ENCODE measurements at places on chromosomes 5 and 9. TPM values are rescaled to one million over a fixed set of nuclear protein-coding genes. Genes with fewer than 3 reads are reported as not detected.

- DNase-seq, result no peak
- no peak overlapping the region for H3K27ac ChIP-seq
- no peaks in the 10 kb centered on the region for H3K27me3 ChIP-seq
- no peak overlapping the region for H3K4me3 ChIP-seq
Measured at GRCh38 chr5:141742866-141743851, 61.1 kb upstream of the ARAP3 start.

DNA sequence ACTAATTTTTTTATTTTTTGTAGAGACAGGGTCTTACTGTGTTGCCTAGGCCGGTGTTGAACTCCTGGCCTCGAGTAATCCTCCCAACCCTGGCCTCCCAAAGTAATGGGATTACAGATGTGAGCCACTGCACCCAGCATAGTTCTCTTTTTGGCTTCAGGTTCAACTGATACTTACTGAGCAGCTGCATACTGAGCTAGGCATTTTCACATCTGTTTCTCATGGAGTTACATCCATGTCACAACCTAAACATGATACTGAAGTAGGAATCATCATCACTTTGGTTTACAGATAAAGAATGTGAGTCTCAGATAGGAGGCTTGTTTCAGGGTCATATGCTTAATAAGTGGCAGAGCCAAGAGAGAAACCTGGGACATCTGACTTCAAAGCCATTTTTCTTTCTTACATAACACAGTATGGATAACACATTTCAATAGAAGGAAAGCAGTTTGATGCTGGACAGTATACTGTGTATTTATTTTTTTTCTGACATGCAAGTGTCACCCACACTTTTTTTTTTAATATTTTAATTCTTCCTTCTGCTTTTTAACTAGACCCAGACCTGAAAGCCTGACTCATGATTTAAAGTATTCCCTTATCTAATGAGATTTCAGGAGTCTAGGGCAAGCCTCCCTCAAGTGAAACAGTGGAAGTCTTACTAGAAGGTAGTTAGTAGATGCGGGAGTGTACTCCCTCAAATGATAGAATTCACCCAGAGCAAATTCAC, 90.8 kb downstream of the HACD4 start:
- H3K4me3 ChIP-seq, result no peak overlapping the region
- H3K36me3 ChIP-seq, result no peaks in the 10 kb centered on the region
- no peak overlapping the region for H3K27ac ChIP-seq

- no peak overlapping the region for H3K4me3 ChIP-seq
- H3K27ac ChIP-seq, result no peak overlapping the region
- no peaks in the 10 kb centered on the region for H3K4me1 ChIP-seq
- no peaks in the 10 kb centered on the region for H3K36me3 ChIP-seq
- no peak for DNase-seq
Measured at GRCh38 chr5:4229414-4230292, 634.0 kb downstream of the IRX1 start.

Gene FABP6
- total RNA-seq, result not detected

Gene GABRP
- not detected for total RNA-seq

Gene PCDHGA5
- total RNA-seq, result 0.11 TPM

Data from HepG2 (cell line).